CD8-positive, alpha-beta memory T cell (primary cell): ENCODE measurements at places on chromosomes 5 and 9. TPM values are rescaled to one million over a fixed set of nuclear protein-coding genes. Genes with fewer than 3 reads are reported as not detected.

Gene DPYSL3
- total RNA-seq, result 0.13 TPM

Gene LECT2
- total RNA-seq, result not detected

Gene SPAG8
- total RNA-seq, result 0.98 TPM

Gene IL9
- total RNA-seq, result 13.0 TPM

Gene QRFP
- total RNA-seq, result not detected

Gene MYMK
- not detected for total RNA-seq

Gene EIF4EBP3
- total RNA-seq, result 11.1 TPM

Gene LYRM7
- 24.1 TPM for total RNA-seq

Gene CCDC192
- total RNA-seq, result not detected

Gene CAMK4
- 57.4 TPM for total RNA-seq

Gene DMRT3
- not detected for total RNA-seq

Gene COL27A1
- 1.6 TPM for total RNA-seq

Gene RANBP3L
- not detected for total RNA-seq

Gene PCDHB5
- not detected for total RNA-seq
